Mucosa of descending colon (tissue), 3 donors: ENCODE measurements at places on chromosomes 16 and 17. TPM values are rescaled to one million over a fixed set of nuclear protein-coding genes. Genes with fewer than 3 reads are reported as not detected.

DNA sequence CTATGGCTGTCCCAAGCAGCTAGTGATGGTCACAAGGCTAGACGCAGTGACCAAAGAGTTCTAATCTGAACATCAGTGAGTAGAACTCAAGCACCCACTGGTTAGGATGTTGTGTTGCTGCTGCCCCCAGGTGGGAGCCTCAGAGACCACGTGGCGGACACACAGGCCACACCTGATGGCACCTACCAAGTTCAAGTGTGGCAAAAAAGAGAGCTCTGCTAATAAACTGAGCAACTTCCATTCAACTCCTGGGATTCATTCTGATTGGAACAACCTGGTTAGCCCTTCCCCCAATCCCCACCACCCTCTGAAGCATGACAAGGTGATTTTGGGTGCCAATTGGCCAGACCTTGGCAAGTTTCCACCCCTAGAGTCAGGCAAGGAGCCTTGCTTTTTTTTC lies 3.5 kb upstream of the LCMT1 start:
- no peak for DNase-seq

DNA sequence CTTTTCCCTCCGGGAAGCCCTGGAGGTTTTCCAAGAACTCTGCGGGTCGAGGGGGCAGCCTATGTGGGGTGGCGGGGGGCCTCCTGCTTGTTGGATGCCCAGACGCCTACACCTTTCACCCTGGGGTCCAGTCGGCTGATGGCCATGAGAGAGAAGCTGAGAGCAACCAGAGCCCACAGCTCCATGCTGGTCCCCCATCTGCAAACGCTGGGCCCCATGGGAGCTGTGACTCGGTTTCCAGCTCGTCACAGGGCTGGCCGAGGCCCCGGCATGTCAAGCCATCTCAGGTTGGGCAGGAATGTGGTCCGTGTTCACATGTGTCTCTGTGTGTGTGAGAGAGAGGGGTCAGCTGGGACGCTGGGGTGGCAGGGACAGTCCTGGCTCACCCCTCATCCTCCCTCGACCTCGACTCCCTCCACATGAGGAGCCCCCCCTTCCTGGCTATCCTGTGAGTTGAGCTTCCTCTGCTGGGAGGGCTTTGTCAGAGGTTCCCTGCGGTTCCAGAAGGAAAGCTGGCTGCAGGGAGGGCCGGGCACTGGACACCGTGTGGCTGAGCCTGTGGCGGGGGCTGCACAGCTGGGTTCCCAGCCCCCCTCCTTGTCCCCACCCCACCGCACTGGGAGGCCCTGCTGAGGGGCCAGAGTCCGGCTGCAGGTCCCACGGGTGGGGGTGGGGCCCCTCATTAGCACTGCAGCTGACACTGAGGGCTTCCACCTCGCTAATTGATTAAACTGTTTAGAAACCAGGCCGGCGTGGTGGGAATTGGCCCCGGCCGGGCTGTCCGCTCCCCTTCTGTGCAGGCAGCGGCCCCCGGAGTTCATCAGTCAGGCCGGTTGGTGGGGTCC lies 19.1 kb downstream of the METRNL start:
- peak; percentile 50 for DNase-seq

DNA sequence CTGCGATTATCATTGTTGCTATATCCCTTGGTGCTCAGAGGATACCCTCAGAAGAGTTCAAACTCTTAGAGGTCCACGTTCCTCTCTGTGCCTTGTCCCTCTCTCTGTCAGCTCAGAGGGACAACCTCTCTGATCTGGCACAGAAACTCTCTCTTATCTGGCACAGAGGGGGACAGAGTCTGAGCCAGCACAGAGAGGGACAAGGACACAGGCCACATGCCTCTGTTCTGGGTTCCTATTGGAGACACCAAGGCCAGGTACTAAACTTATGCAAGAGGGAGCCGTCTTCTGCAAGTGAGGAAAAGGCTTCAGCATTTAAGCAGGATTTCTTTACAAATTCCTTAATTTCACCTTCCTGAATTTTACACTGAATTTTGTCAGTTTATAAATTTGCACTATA lies 565.2 kb downstream of the TOX3 start:
- no peak for DNase-seq

- DNase-seq, result no peak
Observed at GRCh38 chr17:20174588-20175265, 165.6 kb downstream of the SPECC1 start.

GRCh38 chr16:54165912-54166865 lies 120.4 kb downstream of the IRX3 start:
- no peak for DNase-seq

The RRAD gene
- 1.3 TPM for total RNA-seq

The TPSAB1 gene
- total RNA-seq, result 7.8 TPM

The RPS15A gene
- total RNA-seq, result 1,128 TPM
